Right renal cortex interstitium (tissue), 3 donors: ENCODE measurements at places on chromosomes 16 and 17. TPM values are rescaled to one million over a fixed set of nuclear protein-coding genes. Genes with fewer than 3 reads are reported as not detected.

- DNase-seq = no peak
Measured at GRCh38 chr17:2090804-2091534, 36.1 kb downstream of the HIC1 start.

- DNase-seq = no peak
Measured at GRCh38 chr17:46737326-46737725, 81.2 kb downstream of the WNT3 start.

Gene CRAMP1
- 16.4 TPM for polyA plus RNA-seq

DNA sequence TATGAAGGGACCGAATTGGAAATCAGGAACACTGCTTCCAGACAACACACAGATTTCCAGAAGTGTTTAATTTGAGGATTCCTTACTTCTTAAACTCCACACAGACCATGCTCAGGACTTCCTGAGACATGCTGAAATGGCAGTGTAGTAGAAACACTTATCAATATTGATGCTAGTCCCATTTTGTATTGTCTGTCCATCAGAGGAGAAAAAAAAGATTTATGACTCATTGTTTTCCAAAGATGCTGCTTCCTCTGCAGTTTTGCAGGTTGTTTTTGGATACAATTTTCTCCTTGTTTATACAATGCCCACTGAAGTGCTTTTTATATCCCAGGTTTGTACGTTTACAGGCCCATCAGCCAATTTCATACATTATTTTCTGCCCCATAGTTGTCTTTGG, 68.3 kb upstream of the TANC2 start:
- DNase-seq = no peak

- DNase-seq = no peak
Measured at GRCh38 chr16:20873331-20873730, 26.8 kb downstream of the DCUN1D3 start.

- DNase-seq = no peak
Measured at GRCh38 chr16:77763994-77764393, 24.4 kb upstream of the VAT1L start.

Gene ZNF205
- 12.7 TPM for polyA plus RNA-seq

- DNase-seq = no peak
Measured at GRCh38 chr16:86092586-86093480, 193.9 kb downstream of the IRF8 start.

DNA sequence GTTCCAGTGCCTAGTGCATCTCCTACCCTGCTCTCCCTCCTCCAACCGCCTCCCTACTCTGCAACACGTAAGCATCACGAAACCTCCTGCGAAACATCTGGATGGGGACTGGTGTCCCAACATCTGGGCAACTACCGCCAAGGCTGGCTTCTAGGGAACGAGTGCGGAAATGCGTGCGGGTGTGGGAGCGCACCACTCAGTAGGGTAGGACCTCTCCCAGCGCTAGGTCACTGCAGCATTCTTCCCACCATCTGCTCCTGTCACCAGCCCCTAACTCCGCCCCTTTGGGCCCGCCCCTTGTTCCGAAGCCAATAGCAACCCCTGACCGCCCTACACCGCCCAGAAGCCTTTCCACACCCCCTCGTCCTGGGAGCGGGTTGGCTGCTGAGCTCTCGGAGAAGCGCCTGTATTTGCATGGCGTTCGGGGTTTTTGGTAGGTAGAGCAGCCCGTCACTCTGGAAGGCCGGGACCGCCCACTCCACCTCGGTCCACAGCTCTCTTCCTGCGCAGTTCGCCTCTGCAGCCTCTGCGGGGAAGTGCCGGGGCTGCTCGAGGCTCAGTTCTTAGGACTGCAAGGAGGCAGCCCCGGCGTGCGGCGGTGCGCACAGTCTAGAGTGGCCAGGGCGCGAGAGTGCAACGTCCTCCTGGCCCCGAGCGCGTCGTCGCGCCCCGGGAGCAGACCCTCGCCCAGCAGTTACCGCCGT, at the start of gene HS3ST3B1:
TSS of gene HS3ST3B1 (plus strand) at position 507 of the 704 bp plus-strand sequence. CDS start 438 bp downstream, outside the sequence.
- peak; percentile 92 for DNase-seq

- no peak for DNase-seq
Measured at GRCh38 chr17:1045456-1045855, 48.5 kb downstream of the TIMM22 start.

DNA sequence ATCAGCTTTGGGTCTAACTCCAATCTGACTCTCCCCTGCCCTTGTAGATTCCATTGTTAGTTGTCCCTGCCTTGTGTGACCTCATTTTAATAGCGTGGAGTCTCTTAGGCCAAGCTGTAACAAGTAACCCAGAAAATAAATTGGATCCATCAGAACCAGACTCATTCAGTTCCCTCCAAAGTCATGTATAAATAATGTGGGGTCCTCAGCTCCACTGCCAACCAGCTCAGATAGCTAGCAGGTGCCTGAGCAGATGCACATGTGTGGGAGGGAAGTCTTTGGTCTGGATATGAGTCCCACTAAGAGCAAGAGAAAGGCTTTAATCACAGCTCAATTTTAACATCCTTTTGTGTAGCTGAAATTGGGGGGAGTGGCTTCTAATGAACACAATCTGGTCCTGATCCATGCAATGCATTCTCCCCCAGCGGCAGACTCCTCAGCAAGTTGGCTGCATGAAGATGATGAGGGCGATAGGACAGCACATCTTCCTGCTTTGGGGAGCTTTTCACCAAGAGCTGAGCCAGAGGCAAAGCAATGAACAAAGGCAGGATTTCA, 151.6 kb downstream of the ABCC12 start:
- no peak for DNase-seq

GRCh38 chr17:64064331-64064730, 43.9 kb upstream of the ICAM2 start:
- DNase-seq = no peak

DNA sequence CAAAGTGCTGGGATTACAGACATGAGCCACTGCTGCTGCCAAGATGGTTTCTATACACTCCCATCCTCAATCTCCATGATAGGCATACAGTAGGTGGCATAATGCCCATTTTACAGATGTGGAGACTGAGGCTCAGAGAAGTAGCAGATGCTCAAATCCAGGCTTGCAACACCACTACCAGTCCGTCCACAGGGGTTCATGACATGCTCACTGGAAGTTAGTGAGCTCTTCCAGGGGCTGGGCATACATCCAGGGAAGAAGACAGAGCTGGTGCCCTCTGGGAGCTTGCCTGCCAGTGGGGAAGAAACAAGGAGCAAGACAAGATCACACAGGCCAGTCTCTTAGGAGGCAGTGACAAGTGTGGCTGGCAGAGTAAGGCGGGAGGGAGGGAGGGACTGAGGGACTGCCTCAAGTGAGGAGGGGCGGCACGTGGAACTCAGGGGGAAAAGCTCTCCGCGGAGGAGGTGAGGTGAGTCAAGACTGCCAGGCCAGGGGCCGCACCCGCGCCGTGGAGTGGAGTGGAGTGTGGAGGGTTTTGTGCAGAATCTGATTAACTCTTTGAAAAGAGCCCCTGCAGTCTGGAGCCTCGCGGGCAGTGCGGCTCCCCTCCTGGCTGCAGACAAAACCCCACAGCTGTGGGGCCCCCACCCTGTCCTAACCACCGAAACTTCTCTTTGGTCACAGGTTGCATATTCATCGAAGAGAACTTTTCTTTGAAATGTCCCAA, 27.9 kb downstream of the SREBF1 start:
- no peak for DNase-seq

DNA sequence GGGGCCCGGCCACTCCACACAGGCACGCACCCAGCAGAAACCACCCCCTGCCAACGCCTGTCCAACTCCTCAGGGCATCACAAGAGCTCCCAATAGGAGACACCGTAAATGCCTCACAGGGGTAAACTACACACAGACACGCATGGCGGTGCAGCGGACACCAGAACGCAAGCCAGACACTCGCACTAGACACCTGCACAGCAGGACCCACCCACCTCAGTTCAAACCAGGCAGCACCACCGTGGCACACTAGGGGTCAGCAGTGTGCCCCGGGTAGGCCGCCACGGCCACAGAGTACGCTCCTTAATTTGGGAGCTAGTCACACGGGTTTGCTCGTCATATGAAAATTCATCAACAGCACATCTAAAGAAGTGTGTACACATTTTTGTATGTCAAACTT, 3.4 kb downstream of the SLC38A10 start:
- no peak for DNase-seq

Gene RCVRN
- polyA plus RNA-seq = 0.22 TPM

GRCh38 chr17:55549140-55549539, 37.9 kb upstream of the SMIM36 start:
- no peak for DNase-seq

DNA sequence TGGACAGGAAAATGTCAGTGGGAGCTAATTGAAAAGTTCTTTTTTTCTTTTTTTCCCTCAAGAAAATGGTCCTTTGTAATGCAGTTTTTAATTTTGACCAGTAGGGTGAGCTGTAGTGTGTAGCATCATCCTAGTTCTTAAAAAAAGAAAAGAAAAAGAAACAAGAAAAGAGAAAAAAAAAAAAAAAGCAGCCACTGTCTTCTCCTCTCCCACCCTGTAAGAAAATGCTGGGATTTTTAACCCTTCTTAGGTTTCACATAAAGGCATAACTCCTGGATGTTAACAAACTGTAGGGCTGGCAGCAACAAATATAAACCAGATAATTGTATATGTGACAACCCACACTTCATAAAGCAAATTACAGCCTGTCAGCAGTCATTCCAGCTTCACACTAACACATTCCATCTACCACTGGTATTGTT, 78.1 kb downstream of the SKAP1 start:
- peak; percentile 47 for DNase-seq

DNA sequence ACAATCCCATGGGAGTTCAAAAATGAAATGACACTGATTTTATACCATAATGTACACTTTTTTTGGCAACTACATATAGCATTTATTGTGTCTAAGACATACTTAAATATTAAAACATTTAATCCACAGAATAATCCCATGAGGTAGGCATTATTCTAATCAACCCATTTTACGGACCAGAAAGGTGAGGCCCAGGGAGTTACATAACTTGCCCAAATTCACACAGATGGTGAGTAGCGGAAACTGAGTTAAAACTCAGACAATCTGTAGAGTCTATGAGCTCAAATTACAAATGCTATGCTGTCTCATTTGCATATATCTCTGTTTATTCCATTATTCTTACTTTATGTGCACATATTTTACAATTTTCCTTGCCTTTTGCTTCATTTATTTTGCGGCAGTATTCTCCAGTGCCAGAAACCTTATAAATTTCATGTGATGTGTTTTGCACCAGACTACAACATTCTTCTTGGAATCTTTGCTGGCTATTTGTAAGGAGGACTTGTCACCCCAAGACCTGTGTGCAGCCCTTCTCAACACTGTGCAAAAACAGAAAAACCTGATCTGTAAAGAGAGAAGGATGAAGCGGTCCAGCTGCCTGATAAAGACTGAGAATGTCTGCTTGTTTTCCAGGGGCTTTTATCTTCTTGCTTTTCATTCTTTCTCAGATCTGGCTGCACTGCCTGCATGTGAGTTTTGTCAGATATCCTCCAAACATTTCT, 2.3 kb upstream of the ABCA9 start:
- no peak for DNase-seq

GRCh38 chr16:57131351-57131970, 39.1 kb downstream of the CPNE2 start:
- no peak for DNase-seq
